ENCODE measurements at places on chromosomes 6 and 20.

DNA sequence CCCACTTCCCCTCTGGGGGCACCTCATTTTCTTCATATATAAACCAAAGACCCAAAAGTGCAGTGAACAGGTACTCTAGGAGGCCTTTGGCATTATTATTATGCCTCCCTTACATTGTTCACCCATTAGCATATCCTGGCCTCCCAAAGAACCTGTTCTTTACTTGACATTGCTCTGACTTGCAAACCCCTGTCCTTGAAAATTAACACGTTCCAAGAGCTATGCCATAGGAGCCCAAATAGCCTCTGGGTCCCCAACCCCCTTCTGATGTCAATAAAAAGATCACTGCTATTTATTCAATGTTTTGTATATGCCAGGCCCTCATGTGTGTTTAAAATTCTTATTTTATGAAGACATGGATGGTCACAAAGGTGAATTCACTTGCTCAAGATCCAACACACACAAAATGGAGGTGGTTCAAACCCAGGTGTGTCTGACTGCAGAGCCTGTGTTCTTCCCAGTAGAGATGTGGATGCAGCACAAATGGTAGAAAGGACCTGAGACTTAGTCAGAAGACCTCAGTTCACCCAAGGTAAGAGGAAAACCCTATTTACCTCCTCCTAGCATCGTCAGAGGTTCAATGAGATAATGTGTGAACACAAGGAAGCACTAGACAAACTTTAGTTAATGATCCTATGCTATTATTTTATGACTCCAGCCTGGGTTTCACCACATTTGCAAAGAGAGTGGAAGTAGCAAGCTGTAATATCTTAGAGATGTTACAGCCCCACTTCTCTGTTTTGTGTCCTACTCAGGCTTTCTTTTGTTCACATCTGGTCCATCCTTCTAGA is 36.6 kb downstream of the BCL2L1 start:
- DNase-seq = no peak

DNA sequence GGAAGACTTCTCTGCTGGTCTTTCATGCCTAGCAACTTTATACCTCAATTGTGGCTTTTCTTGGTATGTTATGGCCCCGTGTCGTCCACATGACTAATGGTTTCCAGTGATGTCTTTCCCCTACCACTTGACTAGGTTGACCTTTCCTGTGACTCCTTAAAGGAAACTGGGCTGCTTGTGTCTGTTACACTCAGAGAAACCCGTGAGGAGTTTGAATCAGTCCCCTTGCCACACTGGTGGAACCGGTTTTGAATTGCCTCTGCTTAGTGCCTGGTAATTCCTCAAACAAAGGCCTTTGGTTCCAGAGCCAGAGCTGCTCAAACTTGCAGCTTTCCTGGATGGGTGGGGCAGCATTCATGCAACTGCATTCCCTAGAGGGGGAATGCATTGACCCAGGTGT is 21.9 kb downstream of the ECT2L start:
- DNase-seq = peak; percentile 82

DNA sequence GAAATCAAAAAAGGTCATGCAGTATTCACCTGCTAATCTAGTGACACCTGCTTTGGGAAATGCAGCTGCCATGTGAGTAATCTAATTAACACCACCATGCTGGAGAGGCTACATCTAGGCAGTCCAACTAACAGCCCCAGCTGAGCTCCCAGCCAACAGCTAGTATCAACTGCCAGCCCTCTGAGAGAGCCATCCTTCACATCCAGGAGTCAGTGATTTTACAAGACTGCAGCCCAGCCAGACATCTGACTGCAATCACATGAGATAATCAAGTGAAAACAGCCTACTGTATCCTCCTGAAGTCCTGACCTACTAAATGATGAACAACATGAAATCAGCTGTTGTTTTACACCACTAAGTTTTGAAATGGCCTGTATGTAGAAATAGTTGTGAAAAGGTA is 298.4 kb downstream of the TRDN start:
- no peak for DNase-seq

GRCh38 chr20:40583205-40583604 is 105.8 kb downstream of the MAFB start:
- no peak for DNase-seq

GRCh38 chr6:48869595-48869994 is 593.5 kb downstream of the MMUT start:
- DNase-seq = no peak

DNA sequence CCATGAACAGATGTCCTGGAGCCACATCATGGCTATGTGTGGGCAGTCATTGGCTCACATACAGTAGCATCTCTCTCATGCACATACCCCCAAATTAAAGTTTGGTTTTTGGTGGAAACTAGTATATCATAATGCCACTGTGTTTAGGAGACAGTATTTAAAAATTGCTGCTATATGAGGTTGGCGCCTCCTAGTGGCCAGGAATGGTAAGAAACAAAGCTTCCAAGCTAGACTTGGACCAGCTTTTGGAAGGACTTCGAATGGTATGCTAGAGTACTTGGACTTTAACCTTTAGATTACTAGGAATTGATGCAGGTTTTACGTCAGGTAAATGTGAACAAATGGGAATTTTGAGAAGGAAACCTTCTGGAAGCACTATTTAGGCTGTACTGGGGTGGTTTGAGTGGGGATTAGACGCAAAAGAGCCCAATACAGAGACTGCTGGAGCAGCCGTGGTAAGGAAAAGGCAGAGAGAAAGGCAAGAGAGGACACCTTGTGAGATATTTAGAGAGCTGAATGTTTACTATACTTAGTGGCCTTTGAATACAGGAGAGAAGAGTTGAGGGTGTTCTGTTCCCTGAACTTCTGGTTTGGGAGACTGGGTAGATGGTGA is 23.8 kb downstream of the PRSS35 start:
- no peak for DNase-seq

GRCh38 chr6:37459981-37460800 is 27.2 kb downstream of the CMTR1 start:
- DNase-seq = no peak

DNA sequence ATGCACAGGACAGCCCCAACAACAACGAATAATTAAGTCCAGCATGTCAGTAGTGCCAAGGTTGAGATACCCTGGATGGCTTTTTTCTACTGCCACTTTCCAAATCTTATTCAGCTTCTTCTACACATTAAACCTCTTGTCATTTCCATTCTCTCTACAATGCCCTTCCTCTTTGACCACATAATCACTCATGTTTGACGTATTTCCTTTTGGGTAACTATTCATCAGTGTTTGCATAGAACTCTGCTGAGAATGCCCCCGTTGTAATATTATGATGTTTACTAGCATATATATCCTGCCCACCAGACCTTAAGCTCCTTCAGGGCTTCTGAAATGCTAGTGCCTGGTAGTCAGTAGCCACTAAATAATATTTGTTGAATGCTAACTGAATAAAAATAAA is 515.3 kb upstream of the RNF217 start:
- no peak for DNase-seq

DNA sequence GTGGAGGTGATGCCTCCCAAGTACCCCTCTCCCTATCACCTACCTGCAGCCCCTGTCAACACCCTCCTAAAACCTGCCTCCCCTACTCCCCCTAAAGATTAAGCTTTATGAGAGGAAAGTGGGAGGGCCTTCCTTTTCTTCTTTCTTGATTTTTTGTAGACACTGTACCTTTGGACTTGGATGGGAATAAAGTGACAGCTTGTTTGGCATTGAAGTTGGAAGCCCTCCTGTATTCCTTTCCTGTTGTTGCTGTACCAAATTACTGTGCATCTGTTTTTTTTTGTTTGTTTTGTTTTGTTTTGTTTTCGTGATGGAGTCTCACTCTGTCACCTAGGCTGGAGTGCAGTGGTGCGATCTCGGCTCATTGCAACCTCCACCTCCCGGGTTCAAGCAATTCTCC is 99.3 kb upstream of the NFATC2 start:
- DNase-seq = no peak

DNA sequence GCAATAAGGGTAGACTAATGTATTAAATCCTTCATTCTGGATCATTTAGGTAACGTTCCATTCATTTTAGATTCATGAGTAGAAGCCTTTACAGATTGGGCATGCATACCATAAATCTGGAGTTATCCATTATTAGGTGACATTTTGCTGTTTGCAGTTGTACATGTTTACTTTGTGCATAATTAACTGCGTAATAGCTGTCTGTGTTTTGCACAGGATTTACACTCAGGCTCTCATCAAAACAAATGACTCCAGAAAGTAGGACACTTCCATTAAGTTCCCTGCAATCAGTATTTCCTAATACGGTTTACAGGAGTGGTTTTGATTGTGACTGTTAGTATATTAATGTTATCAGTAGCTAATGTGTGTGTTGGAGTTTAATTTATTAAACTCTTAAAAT is 997.4 kb downstream of the HACE1 start:
- DNase-seq = no peak

- no peak for DNase-seq
Measured at GRCh38 chr20:21265261-21266190, 37.6 kb upstream of the XRN2 start.

GRCh38 chr20:63327231-63327745 is 33.9 kb downstream of the CHRNA4 start:
- no peak for DNase-seq

DNA sequence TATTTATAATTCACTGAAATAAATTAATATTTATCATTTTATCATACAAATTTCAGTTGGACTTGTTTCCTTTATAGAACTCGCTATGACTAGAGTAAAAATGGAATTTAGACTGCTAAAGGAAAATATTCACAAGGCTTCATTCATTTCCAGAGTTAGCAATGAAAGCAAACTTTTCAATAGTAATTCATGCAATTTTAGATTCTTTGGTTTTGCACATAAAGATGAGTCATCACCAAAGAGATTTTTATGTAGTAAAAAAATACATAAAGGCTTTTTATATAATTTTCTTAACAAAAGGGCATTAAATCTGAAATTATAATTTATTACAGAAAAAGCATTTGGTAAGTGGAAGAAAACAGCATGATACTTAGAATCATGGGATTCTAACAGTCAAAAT is 37.2 kb upstream of the STXBP5 start:
- DNase-seq = no peak

GRCh38 chr20:62052842-62053464 is 12.7 kb downstream of the TAF4 start:
- DNase-seq = peak; percentile 55

GRCh38 chr20:61316346-61316745 is 64.3 kb downstream of the CDH4 start:
- DNase-seq = peak; percentile 42

GRCh38 chr20:48080583-48080982 is 295.3 kb upstream of the SULF2 start:
- no peak for DNase-seq

DNA sequence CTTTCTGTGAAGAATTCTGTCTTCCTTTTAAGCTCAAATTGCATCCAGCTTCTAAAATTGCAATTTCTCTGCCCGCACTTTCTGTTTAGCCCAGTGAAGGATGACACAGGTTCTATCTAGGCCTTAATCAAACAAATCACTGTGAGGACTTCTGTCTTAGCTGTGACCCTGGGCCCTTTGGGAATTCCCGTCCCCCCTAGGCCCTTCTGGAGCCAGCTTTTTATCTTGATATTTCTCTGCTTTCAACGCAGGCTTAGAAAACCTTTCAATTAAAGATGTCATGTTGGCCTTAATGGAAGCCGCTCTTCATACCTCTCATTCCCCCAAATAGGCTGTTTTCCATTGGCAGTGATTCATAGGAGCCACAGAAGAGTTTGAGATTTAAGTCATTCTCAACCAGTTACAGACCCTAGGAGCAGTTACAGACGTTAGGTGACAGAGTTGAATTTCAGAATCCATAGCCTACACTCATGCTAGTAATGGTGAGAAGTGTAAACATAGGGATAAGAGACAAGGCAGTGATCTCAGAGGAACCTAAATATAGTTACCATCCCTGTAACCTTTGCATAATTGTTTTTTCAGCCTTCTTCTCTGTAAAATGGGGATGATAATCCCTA is 74.8 kb upstream of the FLRT3 start:
- DNase-seq = no peak

DNA sequence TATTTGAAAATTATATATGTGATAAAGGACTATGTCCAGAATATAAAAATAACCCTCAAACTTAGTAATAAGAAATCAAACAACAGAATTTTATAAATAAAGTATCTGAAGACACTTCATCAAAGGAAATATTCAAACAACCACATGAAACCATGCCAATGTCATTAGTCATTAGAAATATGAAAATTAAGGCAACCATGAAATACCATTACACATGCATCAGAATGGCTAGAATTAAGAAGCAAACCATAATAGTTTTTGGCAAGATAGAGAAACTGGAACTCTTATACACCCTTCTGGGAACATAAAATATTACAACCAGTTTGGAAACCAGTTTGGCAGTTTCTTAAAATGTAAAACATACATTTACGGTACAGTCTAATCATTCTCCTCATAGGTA is 137.2 kb upstream of the ADGRB3 start:
- no peak for DNase-seq
